Endothelial cell of coronary artery (primary cell): ENCODE measurements at places on chromosomes 5 and 9. TPM values are rescaled to one million over a fixed set of nuclear protein-coding genes. Genes with fewer than 3 reads are reported as not detected.

ARHGEF39 gene
- total RNA-seq = 0.38 and 0.81 TPM in 2 replicates

PCDHGB4 gene
- 14.9 and 16.3 TPM in 2 replicates for total RNA-seq

SAXO1 gene
- total RNA-seq = not detected in 2 replicates

CDH12 gene
- not detected in 2 replicates for total RNA-seq

PTPRD gene
- 0.38 and 5.8 TPM in 2 replicates for total RNA-seq

MSX2 gene
- total RNA-seq = 0.09 and 0.28 TPM in 2 replicates

GPR21 gene
- 0.90 and 1.8 TPM in 2 replicates for total RNA-seq

SHISAL2B gene
- not detected in 2 replicates for total RNA-seq

PCDHA1 gene
- under 0.01 TPM in 1 of 2 replicates, not detected in the other for total RNA-seq

LPAR1 gene
- total RNA-seq = 0.09 and 3.3 TPM in 2 replicates

LCN9 gene
- not detected in 2 replicates for total RNA-seq
